NCI-H526 treated with DMSO at 0.1 percent for 48 hours (cell line): ENCODE measurements at places on chromosomes 5 and 9.

DNA sequence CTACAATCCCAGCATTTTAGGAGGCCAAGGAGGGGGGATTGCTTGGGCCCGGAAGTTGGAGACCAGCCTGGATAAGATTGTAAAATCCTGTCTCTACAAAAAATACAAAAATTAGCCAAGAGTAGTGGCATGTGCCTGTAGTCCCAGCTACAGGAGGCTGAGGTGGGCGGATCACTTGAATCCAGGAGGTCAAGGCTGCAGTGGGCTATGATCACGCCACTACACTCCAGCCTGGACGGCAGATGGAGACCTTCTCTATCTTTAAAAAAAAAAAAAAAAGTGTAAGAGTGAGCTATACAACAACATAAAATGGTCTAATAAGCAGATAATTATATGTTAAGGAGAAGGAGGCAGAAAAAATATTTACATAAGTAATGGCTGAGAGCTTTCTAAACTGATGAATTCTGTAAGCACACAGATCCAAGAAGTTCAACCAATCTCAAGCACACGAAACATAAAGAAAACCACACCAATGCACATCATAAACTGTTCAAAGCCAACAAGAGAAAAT is 23.0 kb downstream of the CDC14B start:
- DNase-seq, result no peak

GRCh38 chr5:25862276-25862675 is 1176.1 kb downstream of the CDH9 start:
- no peak for DNase-seq

DNA sequence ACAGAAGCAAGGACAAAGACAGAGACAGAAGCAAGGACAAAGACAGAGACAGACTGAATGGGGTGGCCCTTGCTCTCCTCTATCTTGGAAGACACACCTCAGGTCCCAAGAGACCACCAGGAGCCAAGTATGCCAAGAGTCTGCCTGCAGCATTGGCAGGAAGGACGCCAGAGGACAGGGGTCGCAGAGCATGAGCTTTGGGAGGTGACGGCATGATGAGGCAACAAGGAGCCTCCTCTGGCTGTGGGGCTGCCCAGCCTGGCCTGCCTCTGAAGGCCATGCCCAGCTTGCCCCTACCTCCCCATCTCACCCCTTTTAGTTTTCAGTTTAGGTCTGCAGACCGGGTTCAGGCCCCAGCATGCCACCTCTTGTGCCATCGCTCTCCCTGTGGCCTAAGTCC is 17.6 kb downstream of the PDGFRB start:
- DNase-seq, result no peak

DNA sequence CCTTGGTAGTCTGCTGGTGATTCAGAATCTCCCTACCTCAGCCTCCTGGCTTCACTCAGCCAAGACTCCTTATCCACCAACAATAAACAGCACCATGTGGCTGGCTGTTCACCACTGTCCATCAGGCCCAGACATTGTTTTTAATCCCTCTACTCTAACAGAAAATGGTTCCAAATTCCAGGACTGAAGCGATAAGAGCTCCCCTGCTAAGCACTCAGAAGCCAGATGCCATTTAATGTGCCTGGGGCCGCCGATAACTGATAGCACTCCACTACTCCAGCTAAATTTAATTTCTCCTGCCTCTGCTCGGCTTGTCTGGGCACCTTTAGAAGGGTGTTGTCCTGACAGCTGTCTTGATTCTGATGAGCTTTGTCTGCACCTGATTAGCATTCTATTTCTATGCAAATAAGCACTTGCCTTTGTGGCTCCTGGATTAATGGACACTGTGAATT is 47.1 kb downstream of the ZNF622 start:
- DNase-seq, result peak; percentile 57

DNA sequence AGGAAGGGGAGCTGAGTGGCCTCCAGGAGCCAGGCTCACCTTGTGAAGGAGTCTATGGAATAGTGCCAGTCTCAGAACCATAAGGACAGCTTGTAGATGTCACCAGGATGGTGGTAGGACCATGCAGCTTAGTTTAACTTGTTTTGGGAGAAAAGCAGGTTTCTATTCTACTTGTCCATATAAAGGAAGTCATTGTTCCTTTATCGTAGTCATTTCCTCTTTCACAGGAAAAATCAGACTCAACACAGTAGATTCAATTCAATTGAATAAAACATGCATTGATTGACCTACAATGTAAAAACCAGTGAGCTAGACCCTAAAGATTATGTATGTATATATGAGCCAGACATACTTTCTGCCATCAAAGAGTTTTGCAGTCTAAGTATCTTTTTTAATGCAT is 53.3 kb downstream of the MEGF10 start:
- no peak for DNase-seq

- no peak for DNase-seq
These were observed 259.6 kb upstream of the NFIL3 start for GRCh38 chr9:91683269-91683668.

GRCh38 chr5:113059232-113060040 is 82.8 kb downstream of the DCP2 start:
- no peak for DNase-seq

DNA sequence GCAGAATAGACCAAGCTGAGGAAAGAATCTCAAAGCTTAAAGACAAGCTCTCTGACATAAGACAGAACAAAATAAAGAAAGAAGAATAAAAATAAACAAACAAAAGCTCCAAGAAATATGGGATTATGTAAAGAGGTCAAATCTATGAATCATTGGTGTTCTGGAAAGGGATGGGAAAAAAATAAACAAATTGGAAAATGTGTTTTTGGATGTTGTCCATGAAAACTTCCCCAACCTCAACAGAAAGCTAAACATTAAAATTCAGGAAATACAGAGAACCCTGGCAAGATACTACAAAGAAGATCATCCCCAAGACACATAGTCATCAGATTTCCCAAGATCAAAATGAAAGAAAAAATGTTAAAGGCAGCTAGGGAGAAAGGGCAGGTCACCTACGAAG is 662.0 kb upstream of the CDH18 start:
- no peak for DNase-seq

DNA sequence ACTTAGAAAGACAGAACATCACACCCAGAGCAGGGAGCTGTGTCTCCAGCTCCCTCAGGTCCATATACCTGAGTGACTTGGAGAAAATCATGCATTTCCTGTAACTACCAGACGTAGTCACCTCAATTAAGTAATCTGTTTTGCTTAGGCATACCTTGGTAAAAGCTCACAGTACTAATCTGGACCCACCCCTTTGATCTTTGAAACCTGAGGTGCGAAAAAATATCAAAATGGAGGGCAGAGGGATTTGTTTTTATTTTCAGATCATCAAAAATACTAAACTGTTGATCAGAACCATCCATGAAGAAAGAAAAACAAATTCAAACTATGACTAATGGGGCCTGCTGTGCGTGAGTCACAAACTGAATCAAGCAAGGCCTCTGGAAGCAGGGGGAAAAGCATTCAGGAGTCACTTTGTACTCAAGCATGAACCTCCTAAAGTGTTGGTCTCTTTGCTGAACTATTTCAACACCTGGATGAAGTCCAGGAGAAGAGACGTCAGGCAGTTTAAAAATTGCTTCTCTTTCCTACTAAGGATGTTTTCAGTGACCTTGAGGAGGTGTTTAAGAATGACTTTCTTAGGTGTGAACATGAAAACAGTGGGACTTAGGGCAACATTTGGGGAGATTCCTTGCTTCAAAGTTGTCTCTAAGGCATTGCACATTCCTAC is 76.3 kb downstream of the MUSK start:
- DNase-seq, result no peak

DNA sequence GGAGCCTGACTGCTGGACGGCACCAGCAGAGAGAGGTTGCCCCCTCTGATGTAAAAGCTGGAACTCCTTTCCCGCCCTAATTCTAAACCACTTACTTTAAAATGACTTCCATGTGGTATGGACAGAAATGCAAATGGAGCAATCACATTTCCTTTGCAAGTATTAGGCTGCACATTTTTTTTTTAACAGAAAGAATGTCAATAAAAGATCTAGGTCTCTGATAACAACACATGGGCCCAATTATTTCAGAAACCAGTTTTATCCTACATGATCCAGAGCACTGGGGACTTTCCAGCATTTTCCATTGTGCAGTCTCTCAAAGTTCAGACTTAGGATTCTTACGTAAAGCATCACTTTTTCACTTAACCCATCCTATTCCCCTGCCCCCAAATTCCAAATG is 203.7 kb downstream of the NXNL2 start:
- DNase-seq, result no peak

- DNase-seq, result no peak
These were observed 26.0 kb downstream of the RLN2 start for GRCh38 chr9:5278486-5278885.

DNA sequence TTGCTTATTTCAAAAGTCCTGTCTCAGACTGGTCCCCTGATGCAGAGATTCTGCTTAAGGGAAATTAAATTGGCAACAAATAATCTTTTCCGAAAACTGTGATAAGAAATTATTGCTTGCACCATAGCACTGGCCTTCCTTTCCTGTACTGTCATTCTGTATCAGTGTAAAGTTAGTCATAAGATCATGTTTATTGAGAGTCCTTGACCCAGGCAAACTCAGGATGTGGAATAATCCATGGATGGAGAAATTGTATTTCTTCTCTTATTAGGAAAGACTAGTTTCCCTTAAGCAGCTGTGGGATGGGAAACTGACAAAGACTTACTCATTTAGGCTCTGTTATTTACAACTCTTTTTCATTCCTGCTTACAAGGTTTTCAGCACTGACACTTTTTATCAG is 83.0 kb upstream of the RANBP6 start:
- no peak for DNase-seq

DNA sequence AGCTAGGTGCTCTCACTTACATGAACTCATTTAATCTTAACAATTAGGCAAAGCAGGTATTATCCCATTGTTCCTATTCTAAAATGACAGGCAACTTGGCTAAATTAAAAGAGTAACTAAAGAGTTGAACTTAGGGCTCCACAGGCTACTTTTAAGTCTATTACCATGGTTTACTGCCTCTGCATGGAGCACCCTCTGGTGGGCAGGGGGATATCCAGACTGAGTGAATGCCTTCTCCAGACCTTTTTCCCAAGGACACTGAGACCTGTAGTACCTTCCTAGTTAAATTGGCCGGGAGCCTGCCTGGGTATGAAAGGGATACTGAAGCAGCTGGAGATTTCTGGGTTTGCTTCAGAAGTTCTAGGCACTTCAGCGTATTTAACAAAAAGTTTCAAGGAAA is 238.1 kb downstream of the ELAVL2 start:
- no peak for DNase-seq

- DNase-seq, result no peak
These were observed 1849.2 kb upstream of the C9orf72 start for GRCh38 chr9:29422438-29422837.

DNA sequence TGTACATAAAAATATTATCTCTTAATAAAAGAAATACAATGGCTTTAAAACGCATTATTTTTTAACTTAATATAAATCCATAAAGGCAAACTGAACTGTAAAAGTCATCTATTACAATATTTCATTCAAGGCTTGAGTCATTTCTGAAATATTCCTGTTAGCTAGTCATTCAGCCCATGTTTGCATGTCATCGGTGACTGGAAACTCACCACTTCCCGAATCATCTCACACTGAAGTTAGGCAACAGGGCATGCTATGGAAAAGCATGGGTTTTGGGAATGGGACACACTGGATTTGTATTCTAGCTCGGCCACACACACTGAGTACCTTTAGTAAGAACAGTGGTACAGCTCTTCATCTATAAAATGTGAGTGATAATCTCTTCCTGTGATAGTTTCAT is 691.1 kb upstream of the C9orf72 start:
- DNase-seq, result no peak
